Activated CD4-positive, alpha-beta memory T cell treated with anti-CD3 and anti-CD28 coated beads for 36 hours (primary cell): ENCODE measurements at places on chromosomes 6 and 20.

DNA sequence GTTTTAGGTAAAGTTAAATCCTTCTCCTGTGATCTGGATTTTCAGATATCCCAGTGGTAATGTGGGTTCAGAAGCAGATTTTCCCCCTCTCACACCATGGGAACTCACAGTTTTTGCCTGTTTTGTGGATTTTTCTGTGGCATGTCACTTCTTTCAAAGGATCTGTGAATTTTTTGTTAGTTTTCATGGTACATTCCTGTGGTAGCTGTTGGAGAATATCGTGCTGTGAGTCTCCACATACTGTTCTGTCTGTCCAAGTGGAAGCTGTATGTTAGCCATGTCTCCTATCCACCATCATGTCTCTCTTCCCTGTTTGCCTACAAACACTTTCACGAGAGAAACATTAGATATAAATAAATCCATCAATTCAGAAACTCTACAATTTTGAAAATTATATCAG lies 378.7 kb upstream of the ADGRB3 start:
- no peak for DNase-seq

DNA sequence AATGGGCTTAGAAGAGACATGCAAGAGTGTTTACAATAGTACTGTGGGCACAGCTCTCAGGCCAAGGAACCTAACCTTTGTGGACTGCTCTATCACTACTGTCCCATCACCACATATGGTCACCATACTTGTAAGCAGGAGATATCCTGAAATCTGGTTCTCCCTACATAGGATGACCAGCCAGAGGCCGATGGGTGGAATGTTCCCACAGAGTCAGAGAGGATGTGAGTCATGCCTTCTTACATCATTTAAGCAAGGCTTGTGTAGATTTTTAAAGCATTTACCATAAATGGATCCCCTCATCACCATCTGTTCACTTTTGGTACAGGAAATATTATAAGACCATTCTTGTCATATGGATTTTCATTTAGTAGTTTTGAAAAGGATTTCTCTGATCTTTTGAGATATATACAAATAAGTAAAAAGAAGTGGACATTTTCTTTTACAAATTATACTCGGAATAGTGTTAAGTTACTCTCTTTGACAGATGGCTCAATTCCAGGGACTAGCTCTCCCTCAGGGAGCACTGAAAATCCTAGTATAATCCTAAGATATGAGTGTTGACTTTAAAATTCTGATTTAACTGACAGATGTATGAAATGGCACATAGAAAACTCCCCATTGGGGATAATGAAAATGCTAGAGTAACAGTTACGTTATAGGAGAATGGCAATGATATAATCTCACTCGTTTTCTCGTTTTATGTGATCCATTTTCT lies 6.6 kb downstream of the HTR1B start:
- DNase-seq = no peak

DNA sequence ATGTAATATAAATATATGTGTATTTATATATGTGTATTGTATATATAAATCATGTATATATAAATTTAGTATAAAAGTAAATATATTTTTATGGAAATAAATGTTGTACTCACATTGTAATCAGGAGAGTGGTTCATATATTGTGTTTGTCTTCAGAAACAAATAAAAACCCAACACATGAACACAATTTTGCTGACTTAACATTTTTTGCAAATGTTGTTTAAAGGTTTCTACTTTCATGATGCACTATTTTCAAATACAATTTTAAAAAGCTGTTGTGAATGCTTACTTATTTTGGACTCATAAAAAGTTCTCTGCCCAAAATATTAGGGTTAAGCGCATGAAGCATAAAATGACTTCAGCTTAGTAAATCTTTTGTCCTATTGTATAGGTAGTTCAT lies 24.0 kb upstream of the PHF3 start:
- no peak for DNase-seq

- no peak for DNase-seq
Measured at GRCh38 chr20:19783966-19784401, 25.9 kb downstream of the RIN2 start.

DNA sequence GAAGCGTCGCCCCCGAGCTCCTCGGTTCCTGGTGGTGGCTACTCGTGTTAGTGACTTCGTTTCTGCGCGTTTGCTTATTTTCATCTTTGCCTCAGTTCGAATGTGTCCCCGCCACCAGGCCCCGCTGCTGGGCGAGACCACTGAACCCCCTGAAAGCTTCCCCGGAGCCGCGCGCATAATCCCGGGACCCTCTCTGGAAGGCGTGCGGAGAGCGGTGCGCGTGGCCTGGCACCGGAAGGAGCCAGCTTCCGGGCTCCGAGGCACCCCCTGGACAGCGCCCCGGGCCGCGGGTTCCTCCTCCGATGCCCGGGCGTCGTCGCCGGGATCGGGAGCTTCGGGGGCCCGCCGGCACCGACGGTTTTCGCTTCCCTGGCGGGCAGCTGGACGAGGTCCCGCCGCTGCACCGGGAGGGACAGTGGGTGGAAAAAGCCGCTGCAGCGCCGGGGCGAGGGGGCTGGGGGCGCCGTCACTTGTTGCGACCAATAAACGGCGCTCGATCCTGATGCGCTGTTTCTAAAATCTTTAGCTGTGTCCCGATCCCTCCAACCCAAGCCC lies 643 bp upstream of the SLC35D3 start:
- DNase-seq = peak; percentile 10
